ENCODE measurements at places on chromosomes 16 and 17. TPM values are rescaled to one million over a fixed set of nuclear protein-coding genes. Genes with fewer than 3 reads are reported as not detected.

Gene PYY
- 0.38 TPM for total RNA-seq

Gene MRPS7
- 40.4 TPM for total RNA-seq

Gene SRSF1
- 88.7 TPM for total RNA-seq

Gene REXO5
- 4.9 TPM for total RNA-seq

Gene IRX6
- total RNA-seq = 1.1 TPM

Gene CDK10
- 76.7 TPM for total RNA-seq

Gene SPECC1
- 66.7 TPM for total RNA-seq

Gene SPATA22
- 0.38 TPM for total RNA-seq

Gene DUS2
- total RNA-seq = 17.7 TPM

Gene TPSG1
- not detected for total RNA-seq

Gene LITAFD
- total RNA-seq = not detected

Data from mesangial cell (primary cell).